ENCODE measurements at places on chromosomes 13 and 19.

- DNase-seq, result no peak
Observed at GRCh38 chr13:101785858-101786257, 333.4 kb downstream of the ITGBL1 start.

- no peak for DNase-seq
Observed at GRCh38 chr19:13428352-13428751, 77.9 kb downstream of the CACNA1A start.

DNA sequence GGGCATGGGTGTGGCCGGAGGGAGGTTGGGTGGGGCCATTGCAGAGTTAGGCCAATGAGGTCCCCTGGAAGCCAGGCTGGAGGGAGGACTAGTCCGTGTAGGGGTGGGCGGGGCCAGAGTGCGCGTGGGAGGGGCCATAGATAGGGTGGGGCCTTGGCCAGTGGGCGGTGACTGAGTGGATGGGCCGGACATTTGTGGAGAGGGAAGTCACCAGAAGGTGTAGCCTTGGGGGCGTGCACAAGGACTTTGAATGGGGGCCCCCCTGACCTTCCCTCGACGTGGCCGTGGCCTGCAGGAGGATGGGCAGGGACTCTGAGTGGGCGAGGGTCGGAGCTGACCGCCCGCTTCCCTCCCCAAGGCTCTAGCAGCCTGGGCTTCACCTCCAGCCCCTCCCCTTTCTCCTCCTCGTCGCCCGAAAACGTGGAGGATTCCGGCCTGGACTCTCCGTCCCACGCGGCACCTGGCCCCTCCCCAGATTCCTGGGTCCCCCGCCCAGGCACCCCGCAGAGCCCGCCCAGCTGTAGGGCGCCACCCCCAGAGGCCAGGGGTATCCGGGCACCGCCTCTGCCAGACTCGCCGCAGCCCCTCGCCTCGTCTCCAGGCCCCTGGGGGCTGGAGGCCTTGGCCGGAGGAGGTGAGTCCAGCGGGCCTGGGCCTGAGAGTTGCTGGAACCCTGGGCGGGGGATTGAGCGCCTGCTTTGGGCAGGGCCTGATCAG is 16.5 kb upstream of the B3GNT3 start:
- no peak for DNase-seq

DNA sequence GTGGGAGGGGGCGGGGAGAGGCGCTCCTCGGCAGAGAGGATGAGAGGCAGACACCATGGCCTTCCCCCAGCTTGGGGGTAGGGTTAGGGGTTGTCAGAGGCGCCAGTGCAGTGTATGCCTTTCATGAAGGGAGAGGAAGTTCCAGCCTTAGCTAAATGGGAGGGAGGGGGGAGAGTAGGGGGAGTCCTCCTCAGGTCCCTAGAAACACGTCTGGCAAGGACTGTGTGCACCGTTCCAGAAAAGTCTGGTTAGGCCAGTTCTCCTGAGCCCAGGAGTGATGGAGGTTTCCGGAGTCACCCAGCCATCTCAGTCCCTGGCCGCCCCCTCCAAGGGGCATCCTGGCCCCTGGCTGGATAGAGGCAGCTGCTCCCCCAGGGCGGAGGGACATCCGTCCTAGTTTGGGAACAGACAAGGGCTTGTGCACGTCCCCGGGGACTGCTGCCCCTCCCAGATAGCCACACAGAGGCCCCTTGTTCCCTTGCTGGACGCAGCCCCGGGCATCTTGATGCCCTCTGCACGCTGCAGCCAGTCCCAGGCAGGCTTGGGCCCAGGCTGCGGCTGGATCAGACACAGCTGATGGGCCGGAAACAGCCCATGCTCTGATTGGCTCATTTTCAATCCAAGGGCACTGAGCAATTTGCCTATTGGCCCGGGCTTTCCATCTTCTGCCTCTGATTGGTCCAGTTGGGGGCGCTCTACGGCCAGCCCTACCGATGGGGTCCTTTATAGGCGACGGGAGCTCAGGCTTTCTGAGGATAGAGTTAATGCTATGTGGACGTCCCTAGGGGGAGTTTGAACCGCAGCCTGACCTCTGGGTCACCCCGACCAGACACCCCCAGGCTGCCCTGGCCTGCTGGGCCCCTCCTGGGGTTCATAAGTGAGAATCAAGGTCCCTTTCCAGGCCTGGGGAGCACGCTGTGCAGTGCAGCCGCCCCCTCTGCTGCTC is 3.8 kb downstream of the S1PR2 start:
- DNase-seq, result no peak

DNA sequence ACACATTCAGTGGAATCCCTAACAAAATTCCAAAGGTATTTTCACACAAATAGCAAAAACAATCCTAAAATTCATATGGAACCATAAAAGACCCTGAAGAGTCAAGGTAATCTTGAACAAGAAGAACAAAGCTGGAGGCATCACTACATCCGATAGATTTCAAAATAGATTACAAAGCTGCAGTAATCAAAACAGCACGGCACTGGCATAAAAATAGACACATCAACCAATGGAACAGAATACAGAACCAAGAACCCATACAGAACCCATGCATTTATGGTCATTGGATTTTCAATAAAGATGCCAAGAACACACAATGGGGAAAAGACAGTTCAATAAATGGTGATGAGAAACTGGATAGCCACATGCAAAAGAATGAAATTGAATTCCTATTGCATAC is 32.5 kb downstream of the ZNF566 start:
- no peak for DNase-seq

GRCh38 chr13:28751175-28751960 is 32.6 kb upstream of the SLC46A3 start:
- DNase-seq, result no peak

- no peak for DNase-seq
Observed at GRCh38 chr19:34370117-34370516, 5.1 kb downstream of the GPI start.

GRCh38 chr13:111153977-111154332 is 38.8 kb downstream of the ARHGEF7 start:
- DNase-seq, result no peak

- no peak for DNase-seq
Observed at GRCh38 chr13:91142572-91142971, 204.9 kb upstream of the MIR17HG start.

GRCh38 chr13:25372284-25373081 is 709 bp downstream of the ATP8A2 start:
- DNase-seq, result no peak

DNA sequence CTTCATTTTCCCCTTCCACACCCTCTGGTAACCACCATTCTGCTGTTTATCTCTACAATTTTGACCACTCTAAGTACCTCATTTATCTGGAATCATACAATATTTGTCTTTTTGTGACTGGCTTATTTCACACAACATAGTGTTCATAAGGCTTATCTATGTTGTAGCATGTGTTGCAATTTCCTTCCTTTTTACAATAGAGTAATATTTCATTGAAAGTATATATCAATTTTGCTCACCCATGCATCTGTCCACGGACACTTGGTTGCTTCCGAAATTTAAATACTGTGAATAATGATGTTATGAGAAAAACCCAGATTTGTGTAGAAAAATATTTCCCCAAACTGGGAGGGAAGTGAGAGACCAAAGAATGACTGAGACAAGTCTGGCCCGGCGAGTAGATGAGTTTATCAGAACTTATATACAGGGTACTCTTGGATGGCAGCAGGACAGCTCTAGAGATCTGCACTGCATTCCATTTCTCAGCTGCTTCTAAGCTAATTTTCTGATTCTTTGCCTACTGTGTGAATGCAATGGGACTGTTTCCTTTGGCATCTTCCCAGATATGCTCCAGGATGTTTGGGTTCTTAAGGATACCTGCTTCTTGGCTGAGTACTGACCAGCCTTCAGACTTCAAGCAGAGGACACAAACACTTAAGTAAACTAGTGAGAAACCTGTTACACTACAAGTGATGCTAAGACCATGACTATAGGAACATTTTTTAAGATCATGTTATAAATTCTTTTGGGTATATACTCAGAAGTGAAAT is 834.0 kb upstream of the PCDH9 start:
- no peak for DNase-seq

- DNase-seq, result no peak
Observed at GRCh38 chr13:99307247-99307646, at the start of gene GPR183. Gene GPR183 (minus strand): TSS chr13:99307399. CDS start chr13:99296145, 11,254 bp downstream.

- DNase-seq, result no peak
Observed at GRCh38 chr13:101382701-101383100, 33.6 kb downstream of the NALCN start.

GRCh38 chr13:43295825-43296564 is 272.6 kb downstream of the DNAJC15 start:
- no peak for DNase-seq

DNA sequence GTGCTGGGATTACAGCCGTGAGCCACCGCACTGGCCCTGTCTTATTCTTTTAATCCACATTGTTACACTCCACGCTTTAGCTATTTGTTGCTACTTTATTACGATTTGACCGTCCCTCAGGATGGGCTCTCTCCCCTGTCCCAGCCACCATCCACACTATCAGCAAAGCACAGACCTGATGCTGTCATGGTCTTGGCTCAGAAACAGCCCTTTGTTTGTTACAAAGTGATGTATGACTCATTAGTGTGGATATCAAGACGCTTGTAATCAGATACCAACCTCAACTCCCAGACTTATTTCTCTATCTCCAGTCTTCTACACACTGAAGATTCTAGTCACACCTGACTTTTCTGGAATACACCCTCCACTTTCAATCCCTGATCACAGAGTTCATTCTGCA is 84.6 kb upstream of the FREM2 start:
- DNase-seq, result no peak

GRCh38 chr13:104532132-104532531 is 1465.9 kb upstream of the SLC10A2 start:
- no peak for DNase-seq

GRCh38 chr19:37778613-37779126 is 716 bp downstream of the ZNF573 start:
- no peak for DNase-seq

DNA sequence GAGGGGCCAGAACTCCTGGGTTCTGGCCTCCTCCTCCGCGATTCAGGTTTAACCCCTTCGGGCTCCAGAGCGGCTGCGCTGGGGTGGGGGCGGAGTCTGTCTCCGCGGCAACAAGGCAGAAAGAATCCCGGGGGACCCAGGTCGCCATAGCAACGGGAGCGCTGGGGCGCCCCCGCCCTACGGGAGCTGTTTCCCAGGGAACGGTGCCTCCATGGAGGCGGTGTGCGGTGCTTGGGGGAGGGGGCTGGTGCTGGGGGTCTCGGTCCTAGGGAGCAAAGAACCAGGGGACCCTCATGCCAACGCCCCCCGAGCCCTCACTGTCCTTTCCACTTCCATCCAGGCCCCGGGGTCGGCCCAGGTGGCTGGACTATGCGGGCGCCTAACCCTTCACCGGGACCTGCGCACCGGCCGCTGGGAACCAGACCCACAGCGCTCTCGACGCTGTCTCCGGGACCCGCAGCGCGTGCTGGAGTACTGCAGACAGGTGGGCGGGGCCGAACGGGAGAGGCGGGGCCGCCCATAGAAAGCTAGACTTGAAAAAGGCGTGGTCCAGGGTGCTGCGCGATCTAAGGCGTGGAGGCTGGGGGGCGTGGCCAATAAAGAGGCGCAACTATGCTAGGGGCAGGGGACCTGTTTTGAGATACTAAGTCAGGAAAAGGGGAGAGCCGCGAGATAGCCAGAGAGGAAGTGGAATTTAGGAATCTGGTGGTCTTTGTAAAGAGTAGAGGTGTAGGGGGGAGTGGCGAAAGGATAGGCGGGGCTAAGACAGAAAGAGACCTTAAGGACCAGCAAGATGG is 1.2 kb downstream of the APLP1 start:
- no peak for DNase-seq

GRCh38 chr13:101149735-101150384 is 266.4 kb downstream of the NALCN start:
- DNase-seq, result no peak

DNA sequence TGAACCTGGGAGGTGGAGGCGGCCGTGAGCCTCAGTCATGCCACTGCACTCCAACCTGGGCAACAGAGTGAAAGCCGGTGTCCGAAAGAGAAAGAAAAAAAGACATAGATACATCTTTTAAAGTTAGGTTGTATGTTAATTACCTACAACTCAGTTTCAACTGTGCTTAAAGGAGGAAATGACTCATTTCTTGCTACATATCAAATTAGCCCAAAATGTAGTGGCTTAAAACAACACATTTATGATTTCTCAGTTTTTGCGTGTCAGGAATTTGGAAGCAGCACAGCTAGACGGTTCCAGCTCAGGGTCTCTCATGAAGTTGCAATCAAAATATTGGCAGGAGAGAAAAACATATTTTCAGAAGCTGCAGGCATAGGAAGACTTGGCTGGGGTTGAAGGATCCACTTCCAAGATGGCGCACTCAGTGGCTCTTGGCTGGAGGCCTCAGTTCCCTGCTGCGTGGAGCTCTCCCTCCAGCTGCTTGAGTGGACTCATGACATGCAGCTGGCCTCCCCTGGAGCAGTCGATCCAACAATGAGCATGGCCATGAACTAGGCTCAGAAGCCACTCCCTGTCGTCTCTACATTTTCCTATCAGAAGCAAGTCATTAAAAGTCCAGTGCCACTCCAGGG is 7.1 kb downstream of the LDLR start:
- no peak for DNase-seq

- no peak for DNase-seq
Observed at GRCh38 chr19:4593409-4593851, 33.9 kb upstream of the SEMA6B start.

- DNase-seq, result no peak
Observed at GRCh38 chr13:79307866-79308298, 98.2 kb downstream of the RBM26 start.

DNA sequence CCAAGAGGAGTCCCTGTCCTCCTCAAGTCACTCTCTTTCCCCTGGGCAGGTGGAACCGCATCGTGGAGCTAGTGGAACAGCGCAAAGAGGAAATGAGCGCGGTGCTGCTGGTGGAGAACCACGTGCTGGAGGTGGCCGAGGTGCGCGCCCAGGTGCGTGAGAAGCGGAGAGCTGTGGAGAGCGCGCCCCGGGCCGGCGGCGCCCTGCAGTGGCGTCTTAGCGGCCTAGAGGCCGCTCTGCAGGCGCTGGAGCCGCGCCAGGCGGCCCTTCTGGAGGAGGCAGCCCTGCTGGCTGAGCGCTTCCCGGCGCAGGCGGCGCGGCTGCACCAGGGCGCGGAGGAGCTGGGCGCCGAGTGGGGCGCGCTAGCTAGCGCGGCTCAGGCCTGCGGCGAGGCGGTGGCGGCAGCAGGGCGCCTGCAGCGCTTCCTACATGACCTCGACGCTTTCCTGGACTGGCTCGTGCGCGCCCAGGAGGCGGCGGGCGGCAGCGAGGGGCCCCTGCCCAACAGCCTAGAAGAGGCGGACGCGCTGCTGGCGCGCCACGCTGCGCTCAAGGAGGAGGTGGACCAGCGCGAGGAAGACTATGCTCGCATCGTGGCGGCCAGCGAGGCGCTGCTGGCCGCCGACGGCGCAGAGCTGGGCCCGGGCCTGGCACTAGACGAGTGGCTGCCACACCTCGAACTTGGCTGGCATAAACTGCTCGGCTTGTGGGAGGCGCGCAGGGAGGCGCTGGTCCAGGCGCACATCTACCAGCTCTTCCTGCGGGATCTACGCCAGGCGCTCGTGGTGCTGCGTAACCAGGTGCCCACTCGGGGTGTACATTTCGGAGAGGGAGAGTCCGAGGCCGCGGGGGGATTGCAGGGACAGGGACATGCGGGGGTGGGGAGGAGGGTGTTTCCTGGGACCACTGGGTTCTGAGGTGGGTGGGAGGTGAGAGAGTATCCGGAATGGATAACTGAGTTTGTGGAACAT is 52.8 kb downstream of the SPTBN4 start:
- no peak for DNase-seq

GRCh38 chr19:46224773-46225172 is 4.8 kb upstream of the IGFL1 start:
- DNase-seq, result no peak

Measured in stimulated activated CD8-positive, alpha-beta memory T cell treated with anti-CD3 and anti-CD28 coated beads, Interleukin-4, amount 100 ng/mL, for 1 hour (primary cell).